Activated CD4-positive, alpha-beta memory T cell treated with anti-CD3 and anti-CD28 coated beads, Interleukin-2, amount 10 ng/mL, durations not matched to agents 7 days and 5 days (primary cell): ENCODE measurements at places on chromosomes 4 and X.

DNA sequence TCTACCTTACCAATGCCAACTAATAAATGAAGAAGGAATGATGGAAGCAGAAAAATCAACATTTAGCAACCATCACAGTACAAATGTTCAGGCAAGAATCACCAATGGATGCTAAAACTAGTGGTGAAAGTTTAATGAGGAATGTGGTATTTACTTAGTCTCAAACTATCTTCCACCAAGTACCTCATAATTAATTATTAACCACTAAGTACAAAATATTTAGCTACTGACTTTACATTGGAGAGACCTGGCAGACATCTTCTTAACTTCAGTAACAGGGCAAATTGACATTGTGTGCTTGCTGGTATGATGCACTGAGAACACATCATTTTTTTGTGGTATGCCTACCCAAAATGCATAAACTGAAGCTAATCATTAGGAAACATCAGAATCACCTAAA lies 82.4 kb downstream of the DLG3 start:
- DNase-seq = no peak

DNA sequence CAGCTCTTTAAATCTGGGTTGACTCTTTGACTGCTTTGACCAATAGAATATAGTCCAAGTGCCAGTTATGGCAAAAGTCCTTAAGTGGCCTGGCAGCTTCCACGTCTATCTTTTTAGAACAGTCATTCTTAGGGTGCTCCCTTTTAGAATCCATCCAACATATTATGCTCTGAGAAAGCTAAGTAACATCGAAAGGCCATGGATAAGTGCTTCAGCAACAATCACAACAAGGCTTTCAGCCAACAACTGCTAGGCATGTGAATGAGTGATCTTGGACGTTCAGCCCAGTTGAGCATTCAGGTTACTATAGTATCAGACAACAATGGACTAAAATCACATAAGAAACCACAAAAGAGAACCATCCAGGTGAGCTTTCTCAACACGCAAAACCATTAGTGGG lies 818.7 kb downstream of the DMD start:
- no peak for DNase-seq

- no peak for DNase-seq
These were observed 3.1 kb downstream of the MANBA start for GRCh38 chr4:102757681-102758080.

DNA sequence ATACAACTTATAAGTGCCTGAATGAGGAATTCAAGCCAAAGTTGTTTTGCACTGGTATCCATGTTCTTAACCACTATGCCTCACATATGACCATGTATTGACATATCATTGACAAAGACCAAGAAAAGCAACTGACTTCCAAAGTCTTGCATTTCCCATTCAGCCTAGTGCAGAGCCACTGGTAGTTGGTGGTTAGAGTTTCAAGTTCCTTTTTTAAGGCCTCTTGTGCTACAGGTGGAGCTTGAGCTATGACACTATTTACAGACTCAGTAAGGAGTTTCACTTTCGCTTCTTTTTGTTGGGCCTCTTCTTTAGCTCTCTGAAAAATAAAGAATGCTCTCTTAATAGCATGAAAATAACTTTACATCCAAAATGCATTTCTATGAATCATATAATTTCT lies 763.0 kb downstream of the DMD start:
- no peak for DNase-seq

- DNase-seq = no peak
These were observed 71.9 kb upstream of the PHOX2B start for GRCh38 chr4:41820473-41820872.

DNA sequence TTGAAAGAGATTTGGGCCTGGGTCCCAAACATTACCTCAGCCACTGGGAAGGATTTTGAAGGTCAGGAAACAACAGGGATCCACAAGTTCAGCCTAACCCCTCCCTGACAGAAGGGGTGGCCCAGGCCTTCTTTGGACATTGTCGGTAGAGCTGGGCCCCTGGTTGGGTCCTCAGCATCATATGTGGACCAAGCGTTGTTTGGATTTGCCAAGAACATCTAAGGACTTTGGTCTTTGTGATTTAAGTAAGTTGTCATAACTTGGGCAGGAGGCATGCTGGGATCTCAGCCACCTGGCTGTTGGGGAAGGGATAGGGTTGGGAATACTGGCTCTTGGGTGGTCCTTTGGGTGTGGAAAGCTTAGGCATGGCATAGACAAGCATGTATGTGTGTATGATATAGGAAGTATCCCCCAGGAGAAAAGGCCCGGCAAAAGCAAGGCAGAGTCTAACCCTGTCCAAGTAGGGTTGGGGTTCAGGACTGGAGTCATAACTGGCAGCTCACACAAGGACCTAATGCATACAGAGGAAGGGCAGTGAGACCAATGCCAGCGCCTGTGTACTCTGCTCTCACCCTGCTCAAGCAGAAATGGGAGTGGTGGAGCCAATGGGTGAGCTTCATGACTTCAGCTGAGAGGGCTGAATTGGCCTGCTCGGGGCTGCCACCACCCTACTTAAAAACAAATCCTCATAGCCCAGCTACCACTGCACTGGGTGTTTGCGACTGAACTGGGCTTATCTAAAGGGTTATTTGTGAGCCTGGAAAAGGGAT lies 102.8 kb downstream of the RTL5 start:
- no peak for DNase-seq

DNA sequence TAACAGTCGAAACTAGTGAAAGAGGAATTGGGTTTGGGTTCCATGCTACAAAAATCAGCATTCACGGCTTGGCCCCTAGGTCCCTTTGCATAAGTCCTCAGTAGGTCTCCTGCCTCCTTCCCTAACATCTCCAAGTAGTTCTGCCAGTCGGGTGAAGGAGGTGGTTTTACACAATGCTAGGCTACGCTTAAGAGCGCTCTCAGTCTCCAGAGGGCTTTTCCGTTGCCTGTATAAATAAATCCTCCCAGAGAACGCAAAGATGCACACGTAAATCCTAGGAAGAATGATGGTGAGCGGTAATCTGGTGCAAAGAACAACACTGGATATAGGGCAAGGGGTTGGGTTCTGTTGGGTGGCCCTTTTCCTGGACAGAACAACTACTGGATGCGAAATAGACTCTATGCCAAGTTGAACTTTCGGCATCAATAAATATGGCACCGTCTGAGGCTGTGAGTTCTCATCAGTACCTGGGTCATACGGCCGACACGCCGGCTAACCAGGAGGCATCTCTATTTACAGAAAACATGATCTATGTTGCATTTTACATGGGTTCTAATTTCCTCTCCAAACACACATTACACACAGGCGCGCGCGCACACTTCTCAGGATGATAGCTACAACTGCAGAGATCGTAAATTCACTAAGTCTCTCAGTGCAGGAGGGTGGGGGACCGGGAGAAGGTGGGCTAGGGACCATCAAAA lies 1.3 kb downstream of the CAMK2D start:
- peak; percentile 54 for DNase-seq

GRCh38 chrX:11953615-11954014 lies 184.7 kb upstream of the FRMPD4 start:
- no peak for DNase-seq

- DNase-seq = no peak
These were observed 12.2 kb downstream of the SH3TC1 start for GRCh38 chr4:8211251-8211650.

- no peak for DNase-seq
These were observed 166.8 kb upstream of the FRG1 start for GRCh38 chr4:189773909-189774308.

GRCh38 chr4:153364061-153364460 lies 19.6 kb downstream of the MND1 start:
- DNase-seq = no peak

GRCh38 chr4:64200001-64200555 lies 209.2 kb downstream of the TECRL start:
- no peak for DNase-seq

DNA sequence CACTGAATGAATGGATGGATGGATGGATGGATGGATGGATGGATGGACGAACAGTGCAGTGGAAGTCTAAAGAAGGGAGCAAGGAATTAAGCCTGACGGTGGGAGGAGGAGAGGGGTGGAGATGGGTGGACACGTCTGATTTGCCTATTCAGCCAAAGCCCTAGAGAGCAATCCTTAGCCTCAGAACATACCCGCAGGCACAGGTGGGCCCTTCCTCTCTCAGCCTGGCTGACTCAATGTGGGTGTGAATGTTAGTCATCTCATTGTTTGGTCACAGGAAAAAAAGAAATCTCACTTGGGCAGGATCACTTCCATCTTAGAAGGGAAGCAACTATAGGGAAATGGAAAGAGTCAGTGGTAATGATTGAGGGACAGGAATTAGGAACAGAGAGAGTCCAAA lies 165.9 kb downstream of the PJA1 start:
- no peak for DNase-seq

DNA sequence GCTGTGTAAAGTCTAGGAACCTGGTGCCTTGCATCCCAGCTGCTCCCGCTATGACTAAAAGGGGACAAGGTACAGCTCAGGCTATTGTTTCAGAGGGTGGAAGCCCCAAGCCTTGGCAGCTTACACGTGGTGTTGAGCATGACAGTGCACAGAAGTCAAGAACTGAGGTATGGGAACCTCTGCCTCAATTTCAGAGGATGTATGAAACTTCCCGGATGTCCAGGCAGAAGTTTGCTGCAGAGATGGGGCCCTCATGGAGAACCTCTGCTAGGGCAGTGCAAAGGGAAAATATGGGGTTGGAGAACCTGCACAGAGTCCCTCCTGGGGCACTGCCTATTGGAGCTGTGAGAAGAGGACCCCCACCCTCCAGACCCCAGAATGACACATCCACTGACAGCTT lies 76.6 kb downstream of the DDX60 start:
- no peak for DNase-seq

DNA sequence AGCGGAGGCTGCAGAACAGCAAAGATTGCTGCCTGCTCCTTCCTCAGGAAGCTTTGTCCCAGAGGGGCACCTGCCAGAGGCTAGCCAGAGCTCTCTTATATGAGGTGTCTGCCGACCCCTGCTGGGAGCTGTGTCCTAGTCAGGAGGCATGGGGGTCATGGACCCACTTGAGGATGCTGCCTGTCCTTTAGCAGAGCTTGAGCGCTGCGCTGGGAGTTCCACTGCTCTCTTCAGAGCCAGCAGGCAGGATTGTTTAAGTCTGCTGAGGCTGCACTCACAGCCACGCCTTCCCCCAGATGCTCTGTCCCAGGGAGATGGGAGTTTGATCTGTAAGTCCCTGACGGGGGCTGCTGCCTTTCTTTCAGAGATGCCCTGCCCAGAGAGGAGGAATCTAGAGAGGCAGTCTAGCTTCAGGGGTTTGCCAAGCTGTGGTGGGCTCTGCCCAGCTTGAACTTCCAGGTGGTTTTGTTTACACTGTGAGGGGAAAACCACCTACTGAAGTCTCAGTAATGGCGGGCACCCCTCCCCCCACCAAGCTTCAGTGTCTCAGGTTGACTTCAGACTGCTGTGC lies 10.9 kb downstream of the DCK start:
- peak; percentile 45 for DNase-seq

GRCh38 chrX:41858161-41858775 lies 65.1 kb downstream of the CASK start:
- no peak for DNase-seq

DNA sequence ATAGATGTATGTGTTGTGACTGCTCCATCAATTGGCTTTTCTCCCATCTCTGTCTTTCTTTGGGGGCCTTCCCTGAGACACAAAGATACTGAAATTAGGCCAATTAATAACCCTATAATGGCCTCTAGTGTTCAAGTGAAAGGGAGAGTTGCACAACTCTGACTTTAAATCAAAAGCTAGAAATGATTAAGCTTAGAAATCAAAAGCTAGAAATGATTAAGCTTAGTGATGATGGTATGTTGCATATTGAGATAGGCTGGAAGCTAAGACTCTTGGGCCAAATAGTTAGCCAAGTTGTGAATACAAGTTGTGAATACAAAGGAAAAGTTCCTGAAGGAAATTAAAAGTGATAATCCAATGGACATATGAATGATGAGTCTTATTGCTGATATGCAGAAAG lies 452.9 kb upstream of the AGA start:
- no peak for DNase-seq

- peak; percentile 62 for DNase-seq
These were observed 31.0 kb downstream of the TMEM131L start for GRCh38 chr4:153497091-153497531.

- DNase-seq = no peak
These were observed 23.6 kb downstream of the KLF3 start for GRCh38 chr4:38687571-38688011.

- DNase-seq = no peak
These were observed 21.6 kb upstream of the PDZD4 start for GRCh38 chrX:153851981-153852380.

- no peak for DNase-seq
These were observed 80.8 kb upstream of the IQCM start for GRCh38 chr4:149896432-149896831.

- no peak for DNase-seq
These were observed 71.3 kb upstream of the IQCM start for GRCh38 chr4:149886786-149887490.

GRCh38 chrX:132673331-132673730 lies 184.5 kb upstream of the MBNL3 start:
- no peak for DNase-seq

- no peak for DNase-seq
These were observed 40.1 kb downstream of the NOP14 start for GRCh38 chr4:2923141-2923551.

DNA sequence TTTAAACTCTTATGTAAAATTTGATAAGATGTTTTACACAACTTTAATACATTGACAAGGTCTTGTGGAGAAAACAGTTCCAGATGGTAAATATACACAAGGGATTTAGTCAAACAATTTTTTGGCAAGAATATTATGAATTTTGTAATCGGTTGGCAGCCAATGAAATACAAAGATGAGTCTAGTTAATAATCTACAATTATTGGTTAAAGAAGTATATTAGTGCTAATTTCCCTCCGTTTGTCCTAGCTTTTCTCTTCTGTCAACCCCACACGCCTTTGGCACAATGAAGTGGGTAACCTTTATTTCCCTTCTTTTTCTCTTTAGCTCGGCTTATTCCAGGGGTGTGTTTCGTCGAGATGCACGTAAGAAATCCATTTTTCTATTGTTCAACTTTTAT lies at the start of gene ALB:
ALB (plus strand) TSS at position 246 of the 400 bp plus-strand sequence; CDS start at position 287, 41 bp downstream.
- no peak for DNase-seq

- no peak for DNase-seq
These were observed 92.1 kb downstream of the STK32B start for GRCh38 chr4:5143306-5143861.

DNA sequence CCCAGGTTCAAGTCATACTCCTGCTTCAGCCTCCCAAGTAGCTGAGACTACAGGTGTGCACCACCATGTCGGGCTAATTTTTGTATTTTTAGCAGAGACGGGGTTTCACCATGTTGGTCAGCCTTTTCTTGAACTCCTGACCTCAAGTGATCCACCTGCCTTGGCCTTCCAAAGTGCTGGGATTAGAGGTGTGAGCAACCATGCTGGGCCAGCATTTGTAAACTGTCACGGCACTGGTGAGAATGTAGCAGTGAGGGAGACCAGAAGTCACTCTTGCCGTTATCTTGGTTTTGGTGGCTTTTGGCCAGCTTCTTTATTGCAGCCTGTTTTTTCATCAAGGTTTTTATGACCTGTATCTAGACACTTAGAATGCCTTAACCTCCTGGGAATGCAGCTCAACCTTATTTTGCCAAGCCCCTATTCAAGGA lies 22.4 kb downstream of the PCDH18 start:
- no peak for DNase-seq

GRCh38 chr4:90403781-90404180 lies 276.6 kb downstream of the CCSER1 start:
- no peak for DNase-seq
